ENCODE measurements at places on chromosomes 4 and X.

DNA sequence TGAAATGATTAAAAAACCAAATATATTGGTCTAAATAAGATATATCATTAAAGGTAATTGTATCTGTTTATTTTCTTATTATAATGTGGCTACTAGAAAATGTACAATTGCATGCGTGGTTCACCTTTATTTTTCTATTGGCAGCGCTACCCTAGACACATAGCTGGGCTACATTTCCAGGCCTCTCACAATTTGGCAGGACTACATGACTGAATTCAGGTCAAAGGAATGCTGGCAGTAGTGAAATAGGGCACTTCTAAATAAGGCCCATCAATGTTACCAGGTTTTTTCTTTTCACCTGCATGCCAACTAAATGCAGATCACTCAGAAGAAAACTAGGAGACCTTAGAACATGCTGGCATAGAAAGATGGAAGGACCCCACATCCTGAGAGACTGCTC is 1072.9 kb upstream of the SLIT2 start:
- DNase-seq: no peak

- DNase-seq: no peak
Observed at GRCh38 chr4:183297675-183298074, 22.4 kb downstream of the CLDN22 start.

GRCh38 chr4:82057990-82058544 is 315.7 kb downstream of the HNRNPD start:
- DNase-seq: no peak

GRCh38 chr4:25694466-25694865 is 38.8 kb downstream of the SLC34A2 start:
- no peak for DNase-seq

DNA sequence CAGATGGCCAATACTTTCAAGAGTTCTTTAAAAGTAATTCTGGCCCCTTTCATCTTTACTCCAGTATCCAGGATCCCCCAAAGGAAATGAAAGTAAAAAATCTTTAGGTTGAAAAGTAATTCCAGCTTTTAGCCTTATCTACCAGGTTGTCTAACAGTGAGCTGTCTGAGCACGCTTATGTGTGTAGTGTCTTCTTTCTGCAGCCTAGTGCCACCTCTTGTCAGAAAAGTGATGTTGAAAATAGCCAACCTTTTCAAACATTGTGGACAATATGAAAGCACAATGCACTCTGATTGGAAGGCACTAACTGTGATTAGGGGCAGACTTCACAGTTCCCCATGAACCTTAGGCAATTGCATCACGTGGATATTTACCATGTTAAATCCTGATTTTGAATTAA is 92.1 kb downstream of the RELL1 start:
- no peak for DNase-seq

DNA sequence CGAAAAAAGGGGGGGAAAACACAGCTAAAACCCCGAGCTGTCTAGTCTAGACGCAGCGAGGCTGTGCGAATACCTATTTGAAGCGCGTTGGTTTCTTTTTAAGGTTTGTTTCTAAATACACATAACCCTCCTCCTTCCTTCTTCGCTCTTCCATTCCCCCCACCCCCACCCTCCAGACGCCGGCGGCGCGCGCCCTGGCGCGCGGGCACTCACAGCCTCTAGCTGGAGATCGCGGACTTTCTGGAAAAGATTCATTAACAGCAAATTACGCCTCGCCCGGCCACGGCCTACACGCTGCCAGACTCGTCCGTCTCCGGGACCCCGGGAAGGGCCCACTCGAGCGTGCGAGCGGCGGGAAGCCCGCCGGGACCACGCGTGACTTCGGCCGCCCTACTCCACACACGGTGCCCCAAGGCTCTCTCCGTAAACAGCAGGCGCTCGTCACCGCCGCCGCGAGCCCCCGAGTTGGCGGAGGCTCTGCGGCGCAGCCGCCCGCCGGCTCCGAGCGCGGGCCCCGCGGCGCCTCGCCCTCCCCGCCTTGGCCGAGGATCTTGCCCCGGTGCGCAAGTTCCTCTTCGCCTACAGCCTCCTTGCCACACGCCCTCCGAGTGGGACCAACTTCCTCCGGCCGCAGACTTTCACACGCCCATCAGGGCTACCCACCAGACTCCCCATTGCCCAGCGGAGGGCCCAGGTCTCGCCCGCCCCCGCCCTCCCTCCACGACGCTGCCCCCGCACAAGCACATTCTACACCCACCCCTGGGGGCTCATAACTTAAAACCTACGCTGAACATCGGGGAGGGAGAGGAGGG is 2.0 kb downstream of the BCOR start:
- no peak for DNase-seq

DNA sequence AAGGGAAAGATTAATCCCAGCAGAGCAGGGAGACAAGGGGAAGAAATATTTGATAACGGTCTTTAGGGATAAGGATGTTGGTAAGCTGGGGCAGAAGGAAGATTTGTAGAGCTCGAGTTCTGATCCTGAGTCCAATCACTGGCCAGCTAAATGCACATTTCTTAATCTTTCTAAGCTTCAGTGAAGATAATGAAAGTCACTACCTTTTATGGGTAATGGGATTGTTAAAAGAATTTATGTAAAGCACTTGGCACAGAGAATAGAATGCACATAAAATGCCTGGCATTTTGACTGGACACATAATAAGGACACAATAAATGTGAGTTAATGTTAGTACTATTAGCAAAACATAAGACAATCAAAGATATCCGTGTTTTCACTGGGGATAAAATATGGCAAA is 43.3 kb downstream of the NCAPG start:
- DNase-seq: no peak

GRCh38 chrX:39757971-39758370 is 339.8 kb downstream of the BCOR start:
- no peak for DNase-seq

DNA sequence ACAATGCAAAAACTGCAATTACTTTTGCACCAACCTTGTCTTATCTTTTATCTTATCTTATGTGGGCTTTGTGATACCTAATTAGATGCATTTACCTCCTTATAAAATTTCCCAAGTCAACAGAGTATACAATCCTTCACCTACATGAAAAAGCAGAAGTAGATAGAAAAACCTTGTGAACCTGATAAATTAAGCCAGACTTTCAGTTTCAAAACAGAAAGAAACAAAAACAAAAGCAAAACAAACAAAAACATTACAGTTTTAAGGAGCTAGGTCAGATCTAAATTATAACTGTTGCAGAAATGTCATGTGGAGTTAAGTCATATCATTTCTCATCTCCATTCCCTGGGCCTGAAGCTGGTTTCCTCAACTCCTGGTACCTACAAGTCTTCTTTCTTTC is 24.9 kb upstream of the CXXC4 start:
- no peak for DNase-seq

GRCh38 chr4:80235451-80235850 is 31.0 kb upstream of the FGF5 start:
- DNase-seq: no peak

DNA sequence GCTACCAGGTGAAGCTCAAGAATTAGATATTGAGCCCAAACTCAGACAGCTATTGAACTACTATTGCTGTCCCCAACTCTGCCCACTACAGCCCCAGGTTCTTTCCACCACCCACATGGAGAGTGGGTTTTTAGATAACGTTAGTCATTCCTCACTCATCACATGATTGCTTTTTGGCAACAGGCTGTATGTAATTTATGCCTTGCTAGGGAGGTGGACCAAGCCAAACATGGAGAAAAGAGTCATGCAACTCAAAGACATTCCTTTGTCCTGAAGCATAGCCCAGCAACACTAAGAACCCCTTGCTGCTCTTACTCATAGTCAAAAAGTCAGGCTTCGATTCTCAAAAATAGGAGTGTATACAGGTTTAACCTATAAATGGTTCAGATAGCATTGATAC is 275.9 kb upstream of the VCX3A start:
- no peak for DNase-seq

- DNase-seq: no peak
Observed at GRCh38 chr4:141576585-141577110, 59.7 kb upstream of the IL15 start.

- no peak for DNase-seq
Observed at GRCh38 chr4:80515496-80515895, 180.0 kb downstream of the CFAP299 start.

DNA sequence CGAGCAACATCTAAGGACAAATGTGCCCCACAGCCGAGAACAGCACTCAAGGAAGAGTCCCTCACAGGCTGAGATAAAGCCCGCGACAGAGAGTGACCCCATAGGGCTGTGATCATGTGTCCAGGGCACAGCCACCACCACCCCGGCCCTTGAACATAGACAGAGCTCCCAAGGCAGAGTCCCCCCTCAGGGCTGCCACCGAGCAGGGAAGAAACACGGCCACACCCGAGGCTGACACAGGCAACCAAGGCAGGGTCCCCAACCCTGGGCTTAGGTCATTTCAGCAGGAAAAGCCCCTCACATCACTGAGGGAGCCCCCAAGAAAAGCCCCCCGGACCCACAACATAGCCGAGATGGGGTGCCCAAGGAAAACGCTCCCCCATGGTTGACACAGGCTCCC is 463 bp downstream of the CT45A10 start:
- no peak for DNase-seq

DNA sequence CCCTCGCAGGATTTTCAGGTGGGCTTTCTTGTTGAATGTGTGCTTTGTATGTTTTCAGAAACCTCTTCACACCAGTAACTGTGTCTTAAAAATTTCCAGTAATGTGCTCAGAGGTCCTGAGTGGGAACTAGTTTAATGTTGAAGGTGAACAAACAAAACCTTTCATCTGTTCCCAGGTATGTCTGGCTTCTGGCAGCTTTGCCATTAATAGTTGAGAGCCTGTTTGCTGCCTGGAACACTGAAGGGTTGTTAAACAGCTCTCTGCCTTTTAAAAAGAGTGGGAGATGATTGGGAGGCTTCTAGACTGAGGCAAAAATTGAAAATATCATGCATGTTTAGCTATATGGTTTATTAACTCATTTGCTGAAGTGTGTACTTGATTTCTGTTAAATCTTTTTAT is 161.2 kb upstream of the AGTR2 start:
- DNase-seq: no peak

DNA sequence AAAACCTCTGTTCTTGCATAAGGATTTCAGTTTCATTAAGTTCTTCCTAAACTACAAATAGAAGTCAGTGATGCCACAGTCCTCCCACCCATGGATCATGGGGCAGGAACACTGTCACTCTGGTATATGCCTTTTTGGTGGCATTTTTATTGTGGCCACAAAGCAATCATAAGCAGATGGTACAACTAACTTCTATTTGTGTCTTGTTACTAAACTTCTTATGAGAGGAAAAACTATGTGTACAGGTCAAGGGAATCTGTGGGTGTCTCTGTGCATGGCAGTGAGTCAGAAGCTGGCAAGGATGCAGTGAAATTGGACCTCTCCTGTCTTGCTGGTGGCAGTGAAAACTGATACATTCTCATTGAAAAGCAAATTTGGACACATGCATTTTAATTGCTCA is 245.0 kb upstream of the GPC4 start:
- DNase-seq: no peak

DNA sequence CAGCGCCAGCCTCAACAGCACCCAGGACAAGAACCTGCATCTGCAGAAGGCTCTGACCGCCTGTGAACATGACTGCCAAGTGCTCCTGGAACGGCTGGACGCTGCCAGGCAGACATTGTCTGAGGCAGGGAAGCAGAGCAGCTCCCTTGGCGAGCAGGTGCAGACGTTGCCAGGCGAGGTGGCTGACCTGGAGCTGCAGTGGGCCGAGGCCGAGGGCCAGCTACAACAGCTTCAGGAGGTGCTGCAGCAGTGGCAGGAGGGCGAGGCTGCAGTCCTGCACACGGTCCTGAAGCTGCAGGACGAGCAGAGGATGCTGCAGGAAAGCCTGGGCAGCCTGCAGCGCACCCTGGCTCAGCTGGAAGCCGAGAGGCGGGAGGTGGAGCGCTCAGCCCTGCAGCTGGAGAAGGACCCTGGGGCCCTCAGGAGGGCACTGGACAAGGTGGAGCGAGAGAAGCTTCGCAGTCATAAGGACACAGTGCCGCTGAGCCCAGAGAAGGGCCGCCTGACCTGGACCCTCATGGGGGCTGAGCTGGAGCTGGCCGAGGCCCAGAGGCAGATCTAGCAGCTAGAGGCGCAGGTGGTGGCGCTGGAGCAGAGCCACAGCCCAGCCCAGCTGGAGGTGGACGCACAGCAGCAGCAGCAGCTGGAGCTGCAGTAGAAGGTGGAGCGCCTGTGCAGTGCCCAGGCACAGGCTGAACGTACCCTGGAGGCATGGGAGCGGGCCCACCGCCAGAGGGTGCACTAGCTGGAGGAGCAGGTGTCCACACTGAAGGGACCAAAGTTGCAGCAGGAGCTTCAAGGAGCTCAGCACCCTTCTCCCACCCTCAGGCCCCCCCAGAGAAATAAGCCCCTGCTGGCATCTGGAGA is 16.4 kb downstream of the SMIM10L2A start:
- no peak for DNase-seq

DNA sequence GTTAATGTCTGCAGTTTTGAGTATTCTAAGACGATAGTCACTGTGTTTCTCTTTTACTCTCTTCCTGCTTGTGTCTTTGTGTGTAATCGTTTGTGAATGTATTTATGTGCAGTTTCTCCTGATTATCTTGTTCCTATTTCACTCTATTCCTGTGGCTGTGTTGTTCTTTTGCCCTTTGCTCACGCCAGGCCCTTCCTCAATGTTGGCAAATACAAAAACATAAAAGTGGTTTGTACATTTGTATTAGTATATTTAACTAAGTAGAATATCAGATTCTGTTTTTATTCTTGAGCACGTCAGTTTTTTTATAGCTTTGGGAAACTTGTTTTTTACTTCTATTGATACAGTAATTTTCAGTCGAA is 107.6 kb upstream of the BMPR1B start:
- no peak for DNase-seq

GRCh38 chrX:49879656-49880277 is 483 bp downstream of the USP27X start:
- no peak for DNase-seq

GRCh38 chrX:31656013-31656412 is 584.2 kb upstream of the FTHL17 start:
- DNase-seq: no peak

GRCh38 chr4:170256807-170257206 is 167.1 kb upstream of the AADAT start:
- no peak for DNase-seq

GRCh38 chr4:140135529-140136088 is 18.4 kb downstream of the MAML3 start:
- peak; percentile 98 for DNase-seq

DNA sequence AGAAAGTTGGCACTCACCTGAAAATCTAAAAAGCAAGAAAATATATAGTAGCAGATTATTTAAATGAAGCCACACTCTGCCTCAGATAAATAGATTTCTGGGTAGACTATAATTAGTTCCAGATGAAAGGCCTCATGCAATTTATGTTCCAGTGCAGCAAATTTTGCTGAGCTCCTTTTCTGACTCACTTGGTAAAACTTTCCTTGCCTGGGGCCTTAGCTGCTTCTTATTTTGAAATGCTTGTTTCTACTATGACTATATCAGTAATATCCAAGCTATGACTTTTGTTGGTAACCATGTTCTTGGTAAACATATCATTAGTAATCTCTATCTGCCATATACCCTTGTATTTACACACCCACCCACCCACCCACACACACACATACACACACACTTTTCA is 961.8 kb downstream of the SH3BGRL start:
- no peak for DNase-seq

DNA sequence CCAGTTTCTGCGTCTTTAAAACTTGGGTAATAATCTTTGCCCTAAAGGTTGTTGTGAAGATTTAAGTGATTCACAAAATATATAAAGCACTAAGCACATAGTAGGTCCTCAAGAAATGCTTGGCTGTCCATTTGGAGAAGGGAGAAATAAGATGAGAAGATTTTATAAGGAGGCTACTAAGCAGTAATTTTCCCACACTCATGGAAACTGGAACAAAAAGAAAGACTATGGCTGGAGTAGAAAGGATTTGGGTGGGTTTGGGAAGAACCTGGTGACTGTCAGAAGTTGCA is 47.0 kb downstream of the PRPS1 start:
- no peak for DNase-seq

GRCh38 chr4:3835527-3836405 is 69.6 kb downstream of the ADRA2C start:
- peak; percentile 41 for DNase-seq

All from BE2C (cell line).